ENCODE measurements at places on chromosomes 12 and 14.

GRCh38 chr12:129331356-129332085, 478.2 kb downstream of the GLT1D1 start:
- DNase-seq: no peak

DNA sequence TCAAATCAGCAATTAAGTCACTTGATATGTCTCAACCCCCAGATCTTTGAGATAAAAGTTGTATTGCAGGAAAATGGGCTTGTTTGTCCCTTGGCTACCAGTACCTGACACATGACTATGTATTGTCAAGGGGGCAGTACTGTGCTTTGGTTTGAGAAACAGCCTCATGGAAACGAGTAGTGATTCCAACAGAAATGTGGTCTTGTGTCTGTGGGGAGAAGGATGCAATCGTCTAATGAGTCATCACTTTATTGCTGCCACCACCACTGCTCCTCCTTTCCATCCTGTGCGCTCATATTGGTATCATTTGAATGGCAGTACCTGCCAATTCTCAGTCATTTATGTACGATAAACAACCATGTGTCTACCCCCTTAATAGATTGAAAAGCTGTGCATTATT, 72.8 kb upstream of the ARHGAP5 start:
- no peak for DNase-seq

- no peak for DNase-seq
These were observed 27.5 kb downstream of the NUDT4 start for GRCh38 chr12:93404961-93405849.

GRCh38 chr12:67062193-67062592, 207.0 kb upstream of the CAND1 start:
- no peak for DNase-seq

DNA sequence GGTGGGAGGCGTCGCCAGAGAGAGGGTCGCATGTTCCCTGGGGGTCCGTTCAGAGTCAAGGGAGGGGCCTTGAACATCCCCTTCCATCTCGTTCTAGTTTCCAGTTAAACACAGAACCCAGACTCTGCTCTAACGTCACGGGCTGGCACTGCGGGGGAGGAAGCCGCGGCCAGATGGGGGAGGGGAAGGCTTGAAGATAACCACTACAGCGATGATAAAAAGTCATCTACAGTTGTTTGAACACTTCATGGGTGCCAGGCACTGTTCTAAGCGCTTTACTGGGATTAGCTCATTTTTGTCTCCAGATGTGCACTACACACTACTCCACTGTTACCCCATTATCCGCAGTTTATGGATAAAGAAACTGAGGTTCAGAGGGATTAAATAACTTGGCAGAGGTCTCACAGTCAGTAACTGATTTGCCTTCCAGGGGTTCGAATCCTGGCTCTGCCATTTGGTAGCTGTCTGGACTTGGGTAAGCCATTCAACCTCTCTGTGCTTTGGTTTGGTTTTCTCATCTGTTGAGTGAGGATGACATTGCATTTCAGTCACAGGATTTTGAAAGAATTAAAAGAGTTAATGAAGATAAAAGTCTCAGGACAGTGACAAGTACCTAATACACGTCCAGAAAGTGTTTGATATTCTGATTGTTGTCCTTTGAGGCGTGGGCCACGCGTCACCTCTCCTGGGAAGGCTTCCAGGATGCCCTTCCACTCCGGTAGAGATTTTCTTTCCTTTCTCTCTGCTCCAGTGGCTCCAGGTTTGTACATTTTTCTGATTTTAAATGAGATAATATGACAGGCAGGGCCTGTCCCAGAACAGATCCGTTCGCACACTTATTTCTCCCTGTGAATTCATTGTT, 798 bp upstream of the RASAL1 start:
- no peak for DNase-seq

GRCh38 chr14:55926007-55926406, 192.2 kb upstream of the PELI2 start:
- DNase-seq: no peak

- no peak for DNase-seq
These were observed 1131.0 kb downstream of the BCL11B start for GRCh38 chr14:98140862-98141530.

GRCh38 chr12:131795690-131796410, 32.3 kb upstream of the MMP17 start:
- no peak for DNase-seq

DNA sequence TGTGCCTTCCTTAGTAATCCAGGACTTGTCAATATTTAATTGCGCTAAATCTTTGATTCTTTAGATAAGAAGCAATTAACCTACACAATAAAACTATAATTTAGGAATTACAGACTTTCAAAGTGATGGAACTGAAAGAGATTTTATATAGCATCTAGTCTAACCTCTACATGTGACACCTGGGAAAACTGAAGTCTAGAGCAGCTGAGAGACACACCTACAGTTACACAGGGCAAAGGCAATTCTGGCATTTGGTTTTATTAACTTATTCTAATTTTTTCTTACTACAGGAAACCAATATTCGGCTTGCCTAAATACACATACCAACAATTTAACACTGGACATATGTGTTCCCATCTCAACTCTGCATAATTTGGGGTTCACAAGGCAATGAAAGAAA, 196.5 kb downstream of the STXBP6 start:
- no peak for DNase-seq

GRCh38 chr12:29750131-29750927, 33.4 kb downstream of the TMTC1 start:
- DNase-seq: no peak

- no peak for DNase-seq
These were observed 863.2 kb downstream of the LRFN5 start for GRCh38 chr14:42469637-42470426.

DNA sequence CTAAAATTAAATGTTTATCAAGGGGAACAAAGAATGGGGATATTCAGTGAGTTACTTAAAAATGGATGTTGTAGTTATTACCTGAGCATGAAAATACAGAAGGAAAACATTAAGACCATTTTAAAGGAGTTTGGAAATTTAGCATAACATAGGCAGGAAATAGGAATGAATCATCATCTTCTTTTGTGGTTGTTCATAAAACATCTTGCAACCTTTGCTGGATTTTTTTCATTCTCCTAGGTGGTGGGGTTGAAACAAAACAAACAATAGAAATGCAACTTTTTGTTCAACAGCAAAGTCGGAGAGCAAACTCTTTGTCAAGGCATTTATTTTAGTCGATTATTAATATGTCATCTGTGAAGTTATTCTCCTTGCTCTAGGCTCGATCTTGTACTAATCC, 275.1 kb downstream of the IPO8 start:
- no peak for DNase-seq

DNA sequence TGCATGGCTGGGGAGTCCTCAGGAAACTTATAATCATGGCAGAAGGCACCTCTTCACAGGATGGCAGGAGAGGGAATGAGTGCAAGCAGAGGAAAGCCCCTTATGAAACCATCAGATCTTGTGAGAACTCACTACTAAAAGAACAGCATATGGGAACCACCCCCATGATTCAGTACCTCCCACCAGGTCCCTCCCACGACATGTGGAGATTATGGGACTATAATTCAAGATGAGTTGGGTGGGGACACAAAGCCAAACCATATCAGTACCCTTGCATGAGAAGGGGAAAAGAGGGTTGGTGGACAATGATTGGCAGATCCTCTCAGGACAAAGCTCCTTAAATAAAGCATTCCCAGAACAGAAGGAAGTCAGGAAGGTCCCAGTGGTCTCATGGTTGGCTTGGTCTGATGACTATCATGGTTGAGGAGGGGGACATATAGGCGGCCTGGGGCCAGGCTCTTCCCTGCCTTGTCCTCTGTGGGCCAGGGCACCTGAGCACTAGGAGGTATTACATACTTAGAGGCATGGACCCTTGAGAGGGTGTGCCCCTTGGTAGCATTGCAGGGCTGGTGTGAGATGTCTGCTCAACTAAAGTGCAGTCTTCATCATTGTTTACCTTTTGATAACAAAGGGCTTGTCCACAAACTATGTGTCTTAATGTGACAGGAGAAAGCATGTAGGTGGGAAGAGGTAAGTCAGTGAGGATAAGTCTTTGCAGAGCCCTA, 22.2 kb downstream of the HSD17B6 start:
- DNase-seq: no peak

DNA sequence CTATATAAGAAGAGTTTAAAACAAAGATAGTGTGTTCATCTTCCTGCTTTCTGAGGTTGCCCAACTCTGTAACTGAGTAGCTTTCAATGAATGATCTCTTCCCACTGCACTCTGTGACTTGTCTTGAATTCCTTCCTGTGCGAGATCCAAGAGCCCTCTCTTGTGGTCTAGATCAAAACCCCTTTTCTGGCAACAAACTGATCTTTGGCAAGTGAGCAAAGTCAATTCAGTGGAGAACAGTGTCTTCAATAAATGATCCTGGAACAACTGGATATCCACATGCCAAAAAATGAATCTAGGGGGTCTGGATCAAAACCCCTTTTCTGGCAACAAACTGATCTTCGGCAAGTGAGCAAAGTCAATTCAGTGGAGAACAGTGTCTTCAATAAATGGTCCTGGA, 8.5 kb downstream of the CFAP54 start:
- DNase-seq: no peak

- no peak for DNase-seq
These were observed 91.3 kb upstream of the RTL1 start for GRCh38 chr14:100994756-100995330.

DNA sequence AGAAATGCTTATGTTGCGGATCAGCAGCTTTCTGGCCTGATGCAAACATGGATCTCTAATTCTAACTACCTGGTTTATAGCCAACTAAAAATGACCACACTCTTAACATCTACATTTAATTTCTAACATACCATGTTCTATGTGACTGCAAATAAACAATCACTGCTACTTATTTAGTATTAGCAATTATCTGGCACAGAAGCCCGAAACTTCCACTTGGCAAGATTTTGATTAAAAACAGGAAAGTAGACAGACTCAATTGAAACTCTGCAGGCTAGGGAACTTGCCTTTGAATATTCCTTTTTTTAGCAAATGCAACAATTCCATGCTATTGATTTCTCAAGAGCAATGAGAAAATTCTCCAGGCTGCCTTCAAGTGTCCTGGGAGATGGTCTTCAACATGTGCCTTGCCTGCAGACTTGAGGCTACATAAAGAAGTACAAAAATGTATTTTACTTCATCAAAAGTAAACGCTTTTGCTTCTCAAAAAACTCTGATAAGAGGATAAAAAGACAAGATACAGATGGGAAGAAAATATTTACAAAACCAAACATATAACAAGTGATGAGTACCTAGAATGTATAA, 9.1 kb upstream of the TMCC3 start:
- DNase-seq: no peak

GRCh38 chr12:12094481-12094880, 23.7 kb downstream of the BCL2L14 start:
- DNase-seq: no peak
